ENCODE measurements at places on chromosomes 13 and 19.

- DNase-seq: no peak
These were observed 7.4 kb downstream of the CHST8 start for GRCh38 chr19:33628921-33629825.

DNA sequence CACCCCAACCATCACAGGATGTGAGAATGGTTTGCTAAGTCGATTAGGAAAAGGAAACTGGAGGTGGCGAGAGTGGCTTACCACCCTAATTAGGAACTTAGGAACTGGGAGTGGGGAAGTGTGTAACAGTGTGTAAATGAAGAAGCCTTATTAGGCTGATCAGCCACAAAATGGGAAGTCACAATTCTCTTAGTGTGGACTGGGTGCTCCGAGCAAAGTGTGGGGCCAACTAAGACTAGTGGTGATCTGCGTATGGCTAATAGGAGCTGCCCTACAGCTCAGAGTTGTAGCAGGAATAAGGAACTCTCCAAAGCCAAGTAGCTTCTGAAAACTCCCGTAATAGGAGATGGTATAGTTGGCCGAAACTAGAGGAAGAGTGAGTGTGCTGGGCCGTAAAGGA, 7.6 kb downstream of the SIGLEC11 start:
- DNase-seq: no peak

- no peak for DNase-seq
These were observed 1.6 kb upstream of the IGFL4 start for GRCh38 chr19:46042252-46042883.

GRCh38 chr13:71395053-71395452, 472.0 kb downstream of the DACH1 start:
- no peak for DNase-seq

DNA sequence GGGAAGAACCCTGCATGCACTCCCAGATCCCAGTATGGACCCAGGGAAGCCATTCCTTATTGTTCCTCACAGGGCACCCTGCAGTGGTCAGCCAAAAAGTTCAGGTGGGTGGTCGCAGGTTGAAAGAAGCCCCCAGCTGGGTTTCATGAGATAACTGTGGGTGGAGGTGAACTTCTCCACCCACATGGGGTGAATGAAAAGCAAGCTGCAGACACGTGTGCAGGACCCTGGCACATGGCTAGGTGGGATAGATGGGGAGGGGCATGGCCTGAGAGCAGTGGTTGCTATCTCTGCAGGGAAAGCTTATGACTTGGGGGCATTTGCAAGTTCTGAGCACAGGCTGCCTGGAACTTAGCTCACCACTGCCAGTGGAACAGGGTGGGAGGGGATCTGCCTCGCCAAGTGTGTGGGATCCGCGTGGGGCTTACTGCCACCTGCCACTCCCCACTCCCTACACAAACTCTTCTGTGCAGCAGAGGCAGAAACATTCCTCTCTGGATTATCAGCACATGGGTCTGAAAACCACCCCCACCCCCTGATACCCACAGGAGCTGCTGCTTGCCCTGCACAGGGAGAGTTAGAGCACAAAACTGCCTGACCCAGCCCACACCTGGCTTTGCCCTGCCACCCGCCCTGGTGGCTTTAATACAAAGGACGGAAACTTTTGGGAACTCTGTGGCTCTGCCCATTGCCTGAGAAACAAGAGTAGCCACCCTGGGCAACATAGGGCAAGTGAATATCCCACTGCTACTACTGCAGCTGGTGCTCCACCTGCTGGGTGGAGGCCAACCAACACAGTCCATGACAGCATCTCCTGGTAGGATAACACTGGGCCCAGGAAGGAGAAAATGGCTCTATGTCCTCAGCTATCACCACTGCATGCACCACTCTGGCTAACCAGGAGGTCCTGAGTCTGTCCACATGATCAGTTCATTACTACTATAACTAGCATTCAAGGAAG, 24.4 kb downstream of the PLA2G4C start:
- DNase-seq: no peak

GRCh38 chr13:21696865-21697448, 26.1 kb downstream of the FGF9 start:
- no peak for DNase-seq

DNA sequence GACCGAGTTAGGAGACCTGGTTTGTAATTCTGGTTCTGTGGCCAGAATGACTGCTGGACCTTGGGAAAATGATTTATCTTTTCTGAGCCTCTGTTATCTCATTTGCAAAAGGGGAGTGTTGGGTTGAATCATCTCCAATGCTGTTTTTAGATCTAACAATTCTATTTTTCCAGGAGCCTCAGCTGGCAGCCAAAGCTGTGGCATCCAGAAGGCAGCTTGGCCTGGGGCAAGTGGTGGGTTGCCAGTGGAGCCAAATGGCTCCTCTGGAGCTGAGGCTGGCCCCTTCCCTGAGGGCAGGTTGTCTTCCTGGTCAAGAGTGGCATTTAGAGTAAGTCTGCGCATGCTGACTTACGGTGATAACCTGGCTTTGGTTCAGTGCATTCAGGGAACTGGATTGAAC, 21.3 kb downstream of the B3GLCT start:
- no peak for DNase-seq

DNA sequence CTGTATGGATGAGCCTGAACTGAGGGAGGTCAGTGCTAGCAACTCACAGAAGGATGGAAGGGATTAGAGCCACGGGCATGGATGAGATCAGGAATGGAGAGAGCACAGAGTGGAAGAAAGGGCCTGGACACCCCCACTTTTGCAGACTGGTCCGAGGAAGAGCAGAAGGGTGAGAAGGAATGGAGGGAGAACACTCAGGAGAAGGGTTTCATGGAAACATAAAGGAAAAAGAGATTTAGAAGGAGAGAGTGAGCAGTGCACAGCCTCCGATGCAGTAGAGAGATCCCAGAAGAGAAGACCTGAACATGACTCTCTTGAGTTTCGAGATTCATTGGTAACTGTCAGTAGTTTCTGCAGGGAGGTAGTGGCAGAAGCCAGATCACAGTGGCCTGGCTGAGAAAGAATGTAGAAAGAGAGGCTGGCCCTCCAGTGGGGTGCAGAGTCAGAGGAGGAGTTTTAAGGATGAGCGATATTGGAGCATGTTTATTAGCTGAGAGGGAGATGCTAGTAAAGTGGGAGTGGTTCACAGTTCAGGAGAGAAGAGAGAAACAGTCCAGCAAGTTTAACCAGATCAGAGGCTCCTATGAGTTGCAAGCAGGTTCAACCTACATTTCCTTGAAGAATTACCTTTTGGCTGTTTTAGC, 108.9 kb downstream of the ZAR1L start:
- no peak for DNase-seq

- DNase-seq: no peak
These were observed 343.8 kb downstream of the KCNRG start for GRCh38 chr13:50359041-50359367.

- DNase-seq: no peak
These were observed 7.3 kb upstream of the CCNE1 start for GRCh38 chr19:29804493-29804892.

DNA sequence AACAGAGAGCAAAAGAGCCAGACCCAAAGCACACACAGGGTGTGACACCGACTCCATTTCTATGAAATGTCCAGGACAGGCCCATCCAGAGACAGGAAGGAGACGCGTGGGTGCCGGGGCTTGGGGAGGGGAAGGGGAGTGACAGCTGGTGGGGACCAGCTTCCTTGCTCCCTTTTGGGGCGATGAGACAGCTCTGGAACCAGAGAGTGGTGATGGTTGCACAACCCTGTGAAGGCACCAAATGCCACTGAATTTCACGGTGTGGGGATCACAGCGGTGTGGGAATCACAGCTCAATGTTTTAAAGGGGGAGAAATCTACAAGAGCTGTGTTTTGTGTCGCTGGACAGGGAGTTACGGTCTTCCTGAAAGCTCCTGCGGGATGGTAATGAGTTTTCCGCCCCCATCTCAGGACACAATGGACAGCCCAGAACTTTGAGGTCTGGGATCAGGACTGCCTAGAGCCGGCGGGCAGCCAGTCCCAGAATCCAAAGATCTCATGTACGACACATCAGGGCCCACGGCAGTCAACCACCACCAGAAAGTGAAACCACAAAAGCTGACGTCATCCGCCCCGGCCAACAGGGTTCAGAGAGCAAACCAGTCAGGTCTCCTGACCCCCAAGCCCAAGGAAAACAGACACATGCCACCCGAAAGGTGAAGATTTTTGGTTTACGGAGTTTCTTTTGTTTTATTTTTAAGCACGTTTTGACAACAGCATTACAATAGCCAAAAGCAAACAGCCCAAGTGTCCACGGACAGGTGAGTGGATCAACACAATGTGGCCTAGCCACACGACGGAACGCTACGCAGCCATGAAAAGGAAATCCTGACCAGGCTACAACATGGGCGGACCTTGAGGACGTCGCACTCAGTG, 7.3 kb downstream of the SGTA start:
- no peak for DNase-seq

GRCh38 chr13:43935878-43936277, 56.2 kb downstream of the LACC1 start:
- DNase-seq: no peak

- DNase-seq: no peak
These were observed 377.2 kb upstream of the GPC6 start for GRCh38 chr13:92849381-92849780.

DNA sequence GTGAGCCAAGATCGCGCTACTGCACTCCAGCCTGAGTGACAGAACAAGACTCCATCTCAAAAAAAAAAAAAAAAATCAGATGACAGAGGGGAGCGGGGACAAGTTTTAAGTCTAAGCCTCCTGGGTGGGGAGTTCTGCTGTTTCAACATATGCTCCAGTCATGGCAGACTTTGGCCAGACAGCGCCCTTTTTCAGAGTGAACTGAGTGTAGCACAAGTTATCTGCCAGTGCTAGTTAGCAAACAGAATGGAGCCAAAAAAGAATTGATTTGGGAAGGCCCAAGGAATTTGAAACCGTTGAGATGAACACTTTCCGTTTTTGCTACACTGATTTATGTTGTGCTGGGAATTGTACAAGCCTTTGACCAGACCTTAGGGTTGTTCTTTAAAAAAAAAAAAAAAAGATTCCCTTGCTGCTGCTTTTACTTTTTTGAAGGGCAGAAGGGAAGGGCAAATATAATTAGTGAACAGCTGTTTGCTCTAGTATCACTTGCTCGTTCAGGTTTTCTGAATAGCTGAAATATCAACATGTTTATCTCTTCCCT, 5.7 kb downstream of the ACTN4 start:
- DNase-seq: no peak

GRCh38 chr13:94864474-94864873, 152.1 kb upstream of the SOX21 start:
- DNase-seq: no peak

- DNase-seq: no peak
These were observed 57.8 kb upstream of the ITM2B start for GRCh38 chr13:48175185-48175584.

GRCh38 chr19:15788594-15789270, 1.3 kb downstream of the OR10H5 start:
- no peak for DNase-seq

GRCh38 chr13:86572115-86572514, 772.9 kb upstream of the SLITRK6 start:
- no peak for DNase-seq

DNA sequence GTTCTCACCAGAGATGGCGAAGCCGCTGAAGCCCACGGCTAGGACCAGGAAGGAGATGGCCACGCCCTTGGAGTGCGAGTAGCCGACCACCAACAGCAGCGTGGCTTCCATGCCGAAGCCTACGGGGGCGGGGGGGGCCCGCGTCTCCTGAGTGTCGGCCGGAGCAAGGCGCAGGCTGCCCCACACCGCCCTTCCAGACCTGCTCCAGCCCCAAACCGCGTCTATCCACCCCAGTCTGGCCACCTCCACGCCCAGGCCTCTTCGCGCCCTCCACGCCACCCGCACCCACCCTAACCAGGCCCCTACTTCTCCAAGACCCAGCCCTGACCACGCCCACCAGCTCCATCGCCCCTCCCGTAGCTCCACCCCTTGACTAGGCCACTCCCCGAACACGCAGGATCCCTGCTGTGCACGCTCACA, 6.2 kb downstream of the GFY start:
- no peak for DNase-seq

Measured in omental fat pad (tissue), 4 donors.